ENCODE measurements at places on chromosomes 11 and 22.

DNA sequence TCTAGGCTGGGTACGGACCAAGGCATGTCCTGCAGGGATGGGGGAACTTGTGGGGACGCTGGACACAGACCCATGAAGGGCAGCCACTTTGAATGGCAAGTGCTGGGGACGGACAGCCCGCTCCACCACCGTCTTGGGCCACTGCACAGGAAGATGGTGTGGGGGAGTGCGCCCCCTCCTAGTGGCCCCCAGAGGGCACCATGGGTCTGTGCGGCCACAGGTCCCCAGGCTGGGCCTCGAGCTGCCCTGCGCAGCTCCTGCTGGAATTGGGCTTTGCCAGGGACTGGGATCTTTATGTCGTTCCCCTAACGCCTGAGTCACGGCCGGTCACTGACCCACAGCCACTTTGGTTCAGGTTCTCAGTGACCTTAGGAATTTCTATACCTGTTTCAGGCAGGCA lies 44.4 kb downstream of the NAT10 start:
- no peak overlapping the region for H3K27ac ChIP-seq
- H3K27me3 ChIP-seq, result no peaks in the 10 kb centered on the region
- no peak overlapping the region for H3K4me3 ChIP-seq

DNA sequence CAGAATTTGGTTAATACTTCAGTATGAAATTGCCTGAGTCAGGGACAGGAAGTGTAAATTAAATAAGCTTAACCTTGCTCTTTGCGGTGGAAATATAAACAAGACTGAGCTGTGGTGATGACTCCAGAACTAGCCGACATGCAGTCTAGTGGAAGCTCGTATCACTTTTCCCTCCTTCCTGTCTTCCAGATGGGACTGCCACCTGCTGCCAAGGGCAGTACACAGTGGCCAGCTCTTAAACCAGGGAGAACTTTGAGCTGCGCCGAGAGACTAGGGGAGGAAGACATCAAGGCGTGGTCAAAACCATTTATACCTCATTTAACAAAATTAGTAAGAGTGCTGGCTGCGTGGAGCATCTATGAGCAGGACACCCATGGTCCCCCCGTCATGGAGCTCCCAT lies 31.3 kb upstream of the CTTN start:
- no peaks in the 10 kb centered on the region for H3K27me3 ChIP-seq
- DNase-seq, result no peak
- peaks cover 23% of the 10 kb centered on the region for H3K36me3 ChIP-seq
- H3K4me3 ChIP-seq, result no peak overlapping the region

- H3K27ac ChIP-seq, result no peak overlapping the region
- no peak overlapping the region for H3K4me3 ChIP-seq
- H3K27me3 ChIP-seq, result no peaks in the 10 kb centered on the region
- DNase-seq, result no peak
- no peaks in the 10 kb centered on the region for H3K36me3 ChIP-seq
Observed at GRCh38 chr11:70674605-70675004, 276.3 kb downstream of the CTTN start.

DNA sequence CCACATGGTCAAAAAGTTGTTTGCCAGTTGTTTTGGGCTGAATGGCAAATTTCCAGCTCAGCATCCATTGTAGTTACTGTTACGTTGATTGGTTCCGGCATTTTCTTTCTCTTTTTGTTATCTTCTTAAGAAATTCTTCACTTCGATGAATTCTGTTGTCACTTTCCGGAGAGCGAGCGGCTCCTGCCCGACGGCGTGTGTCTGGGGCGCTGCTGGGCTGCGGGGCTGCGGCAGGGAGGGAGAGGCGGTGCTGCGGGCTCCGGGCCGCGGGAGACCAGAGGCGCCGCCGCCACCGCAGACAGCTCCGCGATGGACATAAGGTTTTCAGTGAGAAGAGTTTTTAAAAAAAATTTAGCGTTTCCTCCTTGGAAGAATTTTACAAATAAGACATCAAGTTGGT lies 117.4 kb downstream of the RRM1 start:
- H3K27me3 ChIP-seq, result peaks cover 33% of the 10 kb centered on the region
- no peak overlapping the region for H3K4me3 ChIP-seq
- H3K36me3 ChIP-seq, result no peaks in the 10 kb centered on the region
- no peaks in the 10 kb centered on the region for H3K4me1 ChIP-seq

DNA sequence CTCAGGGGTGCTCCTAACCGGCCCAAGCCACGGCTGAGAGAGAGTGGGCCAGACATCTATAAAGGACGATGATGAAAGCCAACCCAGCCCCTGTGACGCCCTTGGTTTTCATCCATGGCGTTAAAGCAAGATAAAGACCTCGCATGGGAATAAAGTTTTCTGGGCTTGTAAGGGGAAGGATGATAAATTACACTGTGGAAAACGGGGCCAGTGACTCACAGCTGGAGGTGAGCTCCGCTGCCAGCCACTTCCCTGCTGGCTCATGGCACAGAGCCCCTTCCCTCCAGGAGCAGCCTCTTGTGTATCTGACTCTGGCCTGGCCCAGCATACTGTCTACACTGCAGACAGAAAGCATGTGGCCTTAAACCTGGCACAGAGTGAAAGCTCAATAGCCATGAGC lies 503.2 kb upstream of the B3GAT1 start:
- no peak overlapping the region for H3K27ac ChIP-seq
- H3K27me3 ChIP-seq, result no peaks in the 10 kb centered on the region
- H3K4me3 ChIP-seq, result no peak overlapping the region
- no peaks in the 10 kb centered on the region for H3K4me1 ChIP-seq
- H3K36me3 ChIP-seq, result no peaks in the 10 kb centered on the region

GRCh38 chr11:23284631-23285030 lies 424.4 kb upstream of the CCDC179 start:
- H3K4me3 ChIP-seq, result no peak overlapping the region
- no peaks in the 10 kb centered on the region for H3K36me3 ChIP-seq
- H3K27me3 ChIP-seq, result no peaks in the 10 kb centered on the region

GRCh38 chr11:62068730-62069129 lies 55.1 kb upstream of the INCENP start:
- H3K27me3 ChIP-seq, result no peaks in the 10 kb centered on the region
- no peak for DNase-seq
- no peaks in the 10 kb centered on the region for H3K4me1 ChIP-seq
- no peak overlapping the region for H3K4me3 ChIP-seq

DNA sequence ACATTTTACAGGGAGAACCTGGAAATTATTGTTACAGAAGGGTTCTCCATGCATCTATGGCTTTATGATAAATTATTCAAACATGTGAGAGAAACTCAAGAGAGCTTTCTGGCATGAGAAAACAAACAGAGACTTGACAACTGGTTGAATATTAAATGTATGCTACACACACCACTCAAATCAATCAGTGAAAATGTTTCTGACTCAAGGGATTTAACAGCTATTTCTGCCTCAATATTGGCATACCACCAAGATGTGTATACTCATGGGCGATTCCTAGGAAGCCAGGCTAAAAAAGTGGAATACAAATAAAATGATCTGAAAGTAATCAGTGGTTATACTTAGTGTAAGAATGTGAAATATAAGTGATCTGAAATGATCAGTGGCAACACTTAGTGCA lies 15.8 kb upstream of the OR51T1 start:
- H3K27me3 ChIP-seq, result no peaks in the 10 kb centered on the region
- H3K4me1 ChIP-seq, result no peaks in the 10 kb centered on the region
- DNase-seq, result no peak
- H3K4me3 ChIP-seq, result no peak overlapping the region

DNA sequence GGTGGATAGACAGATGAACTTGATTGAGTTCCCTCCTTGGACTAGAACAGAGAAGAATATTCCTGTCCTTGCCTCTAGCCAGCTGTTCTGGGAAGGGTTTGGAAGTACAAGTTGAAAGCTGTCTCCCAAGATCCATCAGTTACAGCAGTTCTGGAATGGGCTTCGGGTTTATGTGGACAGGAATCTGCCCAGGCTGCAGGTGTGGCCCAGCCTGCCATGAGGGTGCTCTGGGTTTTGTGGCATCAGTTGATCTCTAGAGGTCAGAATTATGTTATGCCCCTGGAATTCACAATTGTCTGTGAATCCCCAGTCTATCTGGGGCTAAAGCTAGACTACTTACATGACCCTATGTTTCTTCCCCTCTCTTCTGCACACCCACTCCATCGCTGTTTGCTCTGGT lies 4.9 kb upstream of the MICAL2 start:
- H3K4me3 ChIP-seq, result no peak overlapping the region
- no peaks in the 10 kb centered on the region for H3K27me3 ChIP-seq
- peaks cover 4% of the 10 kb centered on the region for H3K4me1 ChIP-seq

DNA sequence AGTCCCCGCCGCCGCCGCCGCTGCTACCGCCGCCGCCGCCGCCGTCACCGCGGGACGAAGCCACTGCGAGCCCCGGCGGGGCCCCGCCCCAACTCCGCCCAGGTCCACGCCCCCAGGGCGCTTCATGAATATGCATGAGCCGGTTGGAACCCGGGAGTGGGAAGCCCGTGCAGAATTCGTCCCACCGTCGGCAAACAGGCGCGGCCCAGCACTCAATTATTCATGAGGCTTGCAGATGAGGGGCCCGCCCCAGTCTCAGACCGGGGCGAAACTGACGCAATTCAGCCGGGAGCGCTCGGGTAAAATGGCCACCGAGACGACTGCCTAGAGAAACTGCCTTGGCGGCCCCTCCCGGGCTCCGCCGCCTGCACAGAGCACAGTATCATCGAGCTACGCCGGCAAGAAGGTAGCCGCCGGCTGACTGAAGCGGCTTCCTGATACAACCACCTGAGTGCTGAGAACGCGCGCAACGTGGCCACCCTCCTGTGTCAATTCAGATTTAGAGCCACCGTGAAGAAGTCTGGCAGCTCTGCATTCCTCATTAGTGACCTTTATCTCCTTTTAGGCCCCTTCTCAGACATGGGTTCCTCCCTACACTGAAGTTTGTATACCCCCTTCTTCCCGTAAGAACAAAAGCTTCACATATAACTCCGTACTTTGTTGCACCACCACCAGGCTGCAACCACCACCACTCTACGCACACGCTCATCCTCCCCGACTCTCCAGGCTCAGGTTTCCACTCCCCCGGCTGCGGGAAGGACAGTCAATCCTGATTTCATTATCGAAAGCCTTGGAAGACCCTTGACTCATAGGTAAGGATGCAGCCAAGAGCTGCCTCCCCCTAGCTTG lies at the start of gene TNKS1BP1:
TSS of gene TNKS1BP1 (minus strand) at position 67 of the 849 bp plus-strand sequence. CDS start 3,067 bp downstream, outside the sequence.
- H3K4me1 ChIP-seq, result peaks cover 32% of the 10 kb centered on the region
- peak; percentile 99 for DNase-seq

- DNase-seq, result peak; percentile 49
- no peak overlapping the region for H3K27ac ChIP-seq
- peaks cover 7% of the 10 kb centered on the region for H3K4me1 ChIP-seq
Observed at GRCh38 chr11:61061081-61061826, 41.0 kb upstream of the CD5 start.

DNA sequence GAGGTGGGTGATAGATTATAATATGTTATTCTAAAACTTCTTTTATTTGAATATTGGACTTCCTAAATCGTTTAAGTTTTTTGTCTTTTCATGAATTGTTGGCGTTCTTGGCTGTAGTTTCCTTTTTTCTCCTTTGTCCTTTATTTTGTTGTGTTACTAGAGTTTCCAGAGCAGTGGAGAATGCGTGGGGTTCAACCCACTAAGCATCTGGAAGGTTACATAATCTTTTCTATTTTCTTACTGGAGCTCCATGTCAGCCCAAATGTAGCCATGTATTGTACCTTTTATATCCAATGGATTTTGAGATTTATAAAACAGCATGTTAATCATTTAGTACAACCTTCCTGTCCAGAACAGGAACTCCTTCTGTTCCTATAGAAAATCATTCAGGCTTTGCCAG lies 63.2 kb downstream of the PPP6R3 start:
- H3K27ac ChIP-seq, result no peak overlapping the region
- no peak for DNase-seq
- no peaks in the 10 kb centered on the region for H3K27me3 ChIP-seq
- H3K4me1 ChIP-seq, result no peaks in the 10 kb centered on the region
- peaks cover 49% of the 10 kb centered on the region for H3K36me3 ChIP-seq
- no peak overlapping the region for H3K4me3 ChIP-seq

DNA sequence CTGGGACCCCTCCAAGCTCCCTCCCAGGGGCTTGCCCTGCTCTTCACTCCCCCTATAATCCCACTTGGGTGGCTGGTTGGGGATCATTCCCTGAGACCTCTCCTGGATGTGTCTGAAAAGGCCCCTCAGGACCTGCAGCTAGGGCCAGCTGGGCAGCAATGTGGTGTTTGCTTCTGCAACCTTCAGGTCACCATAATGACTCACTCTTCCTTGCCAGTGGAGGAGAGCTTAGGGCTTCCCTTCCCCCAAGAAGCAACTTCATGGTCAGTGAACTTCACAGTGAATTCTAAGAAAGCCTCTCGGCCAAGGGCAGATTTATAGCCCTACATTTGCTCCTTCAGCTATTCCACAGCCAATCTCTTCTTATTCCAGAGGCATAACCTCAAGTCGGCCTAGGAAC lies 45.1 kb upstream of the TSPAN18 start:
- H3K36me3 ChIP-seq, result no peaks in the 10 kb centered on the region
- H3K4me1 ChIP-seq, result no peaks in the 10 kb centered on the region
- no peak overlapping the region for H3K4me3 ChIP-seq
- peaks cover 6% of the 10 kb centered on the region for H3K27me3 ChIP-seq
- peak; percentile 34 for DNase-seq

DNA sequence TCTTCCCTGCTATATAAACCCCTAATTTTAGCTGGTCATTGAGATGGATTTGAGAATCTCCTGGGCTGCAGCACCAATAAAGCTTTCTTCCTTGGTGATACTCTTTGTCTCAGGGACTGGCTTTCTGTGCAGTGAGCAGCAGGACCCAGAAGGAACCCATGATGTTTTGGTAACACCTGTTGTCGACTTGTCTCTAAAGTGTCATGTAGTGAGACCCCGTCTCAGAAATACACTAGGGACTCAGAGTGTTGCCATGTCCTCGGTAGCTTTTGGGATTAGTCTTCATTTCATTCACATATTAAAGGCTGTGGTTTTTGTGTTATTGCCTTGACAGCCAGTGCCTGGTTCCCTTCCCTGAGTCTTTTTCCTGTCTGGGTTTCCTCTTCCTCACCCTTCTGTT lies 1078.7 kb downstream of the TBC1D22A start:
- no peak for DNase-seq
- no peak overlapping the region for H3K4me3 ChIP-seq
- no peaks in the 10 kb centered on the region for H3K4me1 ChIP-seq
- no peak overlapping the region for H3K27ac ChIP-seq

GRCh38 chr22:17079572-17079971 lies 5.2 kb upstream of the IL17RA start:
- no peaks in the 10 kb centered on the region for H3K36me3 ChIP-seq
- peaks cover 40% of the 10 kb centered on the region for H3K4me1 ChIP-seq
- H3K27ac ChIP-seq, result no peak overlapping the region
- H3K4me3 ChIP-seq, result no peak overlapping the region
- peak; percentile 47 for DNase-seq

All from GM23248 (cell line).